ENCODE measurements at places on chromosomes 6 and 20. TPM values are rescaled to one million over a fixed set of nuclear protein-coding genes. Genes with fewer than 3 reads are reported as not detected.
A peak's percentile ranks its signal among the peaks of the same experiment; 100 is the strongest.

The COL9A3 gene
- total RNA-seq = 0.20 TPM

The BTBD9 gene
- 11.0 TPM for total RNA-seq

DNA sequence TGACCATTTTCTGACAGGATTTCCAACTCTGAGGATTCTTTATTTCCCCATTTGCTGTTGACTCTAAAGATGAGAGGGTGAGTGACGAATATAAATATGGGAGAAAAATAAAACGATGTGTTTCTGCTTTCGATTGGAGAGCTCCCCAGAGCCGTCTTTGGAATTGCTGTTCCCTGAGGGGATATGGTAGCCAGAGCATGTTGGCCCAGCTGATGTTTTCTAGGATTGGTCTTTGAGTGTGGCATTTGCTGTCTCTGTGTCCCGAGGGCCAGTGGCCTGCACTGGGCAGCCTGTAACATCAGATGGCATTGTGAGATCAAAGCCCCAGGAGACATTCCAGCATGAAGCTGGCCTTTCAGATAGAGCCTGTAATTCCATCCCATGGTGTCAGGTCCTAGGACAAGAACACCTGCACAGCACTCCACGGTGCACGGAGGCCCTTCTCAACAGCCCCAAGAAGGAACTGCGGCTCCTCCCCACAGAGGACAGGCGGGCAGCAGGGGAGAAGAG, 26.7 kb downstream of the PKIG start:
- DNase-seq = no peak

DNA sequence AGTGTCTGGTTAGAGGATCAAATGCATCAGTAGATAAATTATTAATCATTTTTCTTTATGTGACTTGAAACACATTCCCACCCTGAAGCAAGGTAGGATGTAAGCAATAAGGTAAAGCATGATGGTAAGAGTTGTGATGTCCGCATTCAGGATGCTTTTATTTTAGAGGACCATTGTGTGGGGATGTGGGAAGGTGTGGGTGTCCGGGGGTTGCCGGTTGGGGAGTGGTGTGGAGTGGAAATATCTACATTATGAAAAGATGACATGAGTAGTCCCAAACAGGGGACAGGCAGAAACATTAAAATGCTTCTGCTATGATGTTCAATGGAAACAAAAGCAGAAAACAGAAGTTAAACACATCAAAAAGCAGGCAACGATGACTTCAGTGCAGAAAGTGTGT, 215.4 kb downstream of the HIVEP2 start:
- DNase-seq = no peak

The PPP1R14C gene
- total RNA-seq = 0.04 TPM

DNA sequence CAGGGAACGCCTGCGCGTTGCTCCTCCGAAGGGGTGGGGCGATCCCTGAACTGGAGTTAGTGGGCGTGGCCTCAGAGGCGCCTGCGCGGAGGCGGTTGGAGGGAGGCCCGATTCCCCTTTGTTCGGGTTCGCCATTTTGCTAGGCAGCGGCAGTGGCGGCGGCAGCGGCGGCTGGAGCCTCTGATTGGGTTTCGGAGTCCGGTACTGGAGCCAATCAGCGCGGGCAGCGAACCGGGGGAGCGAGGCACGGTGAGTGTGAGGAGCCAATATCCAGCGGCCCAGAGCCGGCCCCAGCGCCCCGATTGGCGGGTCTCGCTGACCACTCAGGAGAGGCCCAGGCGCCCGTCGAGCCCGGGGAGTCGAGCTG, at the start of gene NFYA:
NFYA (plus strand) TSS at position 139 of the 367 bp plus-strand sequence. CDS start 6,116 bp downstream, outside the sequence.
- DNase-seq = peak; percentile 97

DNA sequence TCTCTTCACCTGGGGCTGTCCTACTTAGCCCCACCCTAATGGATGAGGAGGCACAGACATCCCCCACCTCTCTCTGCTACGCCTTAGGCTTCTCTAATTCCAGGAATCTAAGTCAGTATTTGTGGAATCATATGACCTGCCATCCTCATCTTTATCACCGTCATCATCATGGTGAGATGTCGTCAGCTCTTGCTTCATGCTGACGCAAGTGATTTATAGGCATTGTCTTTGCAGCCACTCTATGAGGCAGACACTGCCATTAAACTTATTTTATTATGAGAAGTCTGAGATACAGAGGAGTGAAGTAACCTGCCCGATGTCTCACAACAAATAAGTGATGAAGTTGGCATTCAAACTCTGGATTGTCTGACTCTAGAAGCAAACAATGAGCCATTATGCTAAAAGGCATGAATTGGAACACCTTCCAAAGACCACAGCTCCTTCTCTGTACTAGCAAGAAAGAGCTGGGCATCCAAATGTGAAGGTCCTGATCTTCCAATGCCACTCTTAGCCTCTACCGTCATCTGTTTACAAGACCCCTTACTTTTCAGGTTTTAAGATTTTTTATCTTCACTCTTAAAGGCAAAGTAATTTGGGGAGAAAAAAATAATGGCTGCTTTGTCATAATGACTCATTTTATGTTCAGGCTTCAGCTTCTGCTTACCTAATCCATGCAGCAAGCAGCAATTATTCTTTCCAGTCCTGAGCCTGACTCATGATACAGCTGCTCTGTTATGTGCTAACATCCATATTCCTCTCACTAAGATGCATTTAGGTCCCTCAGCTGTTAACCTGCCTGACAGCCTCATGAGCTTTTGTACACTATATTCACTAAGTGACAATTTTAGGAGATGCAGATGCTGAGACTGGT, 113.7 kb upstream of the BCLAF1 start:
- no peak for DNase-seq

GRCh38 chr20:25224941-25225340, 22.9 kb upstream of the PYGB start:
- DNase-seq = no peak

The DOK5 gene
- total RNA-seq = 20.3 TPM

DNA sequence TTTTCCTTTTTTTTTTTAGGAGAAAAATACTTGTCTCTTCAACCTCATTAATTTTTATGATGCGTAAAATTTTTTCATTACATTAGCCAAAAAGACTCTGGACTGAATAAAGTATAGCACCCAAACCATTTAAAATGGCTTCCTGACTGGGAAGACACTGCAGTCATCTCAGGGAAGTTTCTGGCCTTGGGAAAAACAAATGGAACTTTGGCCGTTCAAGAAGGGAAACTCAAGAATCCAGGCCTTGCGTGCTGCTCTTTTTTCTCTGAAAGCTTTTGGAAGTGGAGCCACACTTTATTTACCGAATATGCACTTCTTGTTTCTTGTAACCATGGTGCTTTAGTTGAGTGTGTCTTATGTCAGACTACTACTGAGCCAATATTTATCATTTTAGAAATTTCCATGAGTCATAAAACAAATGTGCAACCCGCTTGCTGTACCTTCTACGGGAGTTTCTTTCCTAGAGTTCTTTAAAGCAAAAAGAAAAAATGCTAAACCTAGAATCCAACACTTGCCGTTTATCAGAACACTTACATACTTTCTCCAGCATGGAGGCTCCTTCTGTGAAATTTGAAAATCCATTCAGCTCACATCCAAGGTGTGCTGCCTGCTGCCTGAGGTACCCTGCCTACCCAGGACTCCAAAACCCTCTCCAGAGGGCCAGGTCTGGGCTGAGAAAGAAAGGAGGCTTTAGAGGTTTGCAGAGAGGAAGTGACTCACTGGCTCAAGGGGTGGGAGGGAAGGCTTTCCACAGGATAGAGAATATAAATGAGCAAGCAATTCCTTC, 11.5 kb upstream of the DSTN start:
- peak; percentile 78 for DNase-seq

- DNase-seq = no peak
Observed at GRCh38 chr6:155010940-155011339, 15.8 kb downstream of the TIAM2 start.

DNA sequence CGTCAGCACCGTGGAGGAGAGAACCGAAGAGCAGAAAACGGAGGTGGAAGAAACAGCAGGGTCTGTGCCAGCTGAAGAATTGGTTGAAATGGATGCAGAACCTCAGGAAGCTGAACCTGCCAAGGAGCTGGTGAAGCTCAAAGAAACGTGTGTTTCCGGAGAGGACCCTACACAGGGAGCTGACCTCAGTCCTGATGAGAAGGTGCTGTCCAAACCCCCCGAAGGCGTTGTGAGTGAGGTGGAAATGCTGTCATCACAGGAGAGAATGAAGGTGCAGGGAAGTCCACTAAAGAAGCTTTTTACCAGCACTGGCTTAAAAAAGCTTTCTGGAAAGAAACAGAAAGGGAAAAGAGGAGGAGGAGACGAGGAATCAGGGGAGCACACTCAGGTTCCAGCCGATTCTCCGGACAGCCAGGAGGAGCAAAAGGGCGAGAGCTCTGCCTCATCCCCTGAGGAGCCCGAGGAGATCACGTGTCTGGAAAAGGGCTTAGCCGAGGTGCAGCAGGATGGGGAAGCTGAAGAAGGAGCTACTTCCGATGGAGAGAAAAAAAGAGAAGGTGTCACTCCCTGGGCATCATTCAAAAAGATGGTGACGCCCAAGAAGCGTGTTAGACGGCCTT, 41.6 kb downstream of the ZBTB2 start:
- DNase-seq = no peak

DNA sequence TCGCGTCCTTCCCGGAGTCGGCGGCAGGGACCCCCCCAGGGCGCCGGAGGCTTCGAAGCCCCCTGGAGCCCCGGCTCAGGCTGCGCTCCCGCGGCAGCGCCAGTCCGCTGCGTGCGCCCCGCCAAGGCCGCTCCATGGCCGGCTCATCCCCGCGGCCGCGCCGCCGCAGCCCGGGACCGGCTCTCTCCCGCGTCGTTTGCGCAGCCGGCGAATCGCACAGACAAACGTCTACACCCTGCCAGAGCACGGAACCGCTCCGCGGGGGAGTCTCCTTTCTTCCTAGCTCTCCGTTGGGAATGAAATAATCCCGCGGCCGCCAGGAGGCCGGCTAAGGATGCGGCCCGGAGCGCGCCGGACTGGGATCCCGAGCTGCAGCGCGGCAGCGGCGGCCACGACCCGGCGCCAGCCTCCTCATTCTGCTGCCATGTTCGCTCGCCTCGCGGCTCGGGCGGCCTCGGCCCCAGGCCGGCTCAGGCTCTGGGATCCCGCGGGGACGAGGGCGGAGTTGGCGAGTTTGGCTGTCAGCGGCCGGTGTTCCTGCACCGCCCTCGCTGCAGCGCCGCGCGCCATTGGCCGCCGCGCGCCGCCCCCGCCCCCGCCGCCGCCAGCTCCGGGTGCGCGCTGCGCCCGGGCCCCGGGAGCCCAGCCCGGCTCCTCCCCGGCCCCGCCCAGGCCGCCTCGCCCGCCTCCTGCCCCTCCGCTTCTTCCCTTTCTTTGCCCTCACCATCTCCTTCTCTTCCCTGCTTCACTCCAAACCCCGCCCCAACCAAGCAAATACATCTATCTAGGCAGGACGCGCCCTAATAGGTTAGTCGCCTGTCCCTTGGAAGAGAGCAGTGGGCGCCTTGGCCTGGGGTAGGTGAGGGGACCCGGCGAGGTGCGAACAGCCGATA, at the start of gene GFOD1:
GFOD1 (minus strand) TSS at position 479 of the 893 bp plus-strand sequence. CDS start 710 bp downstream, outside the sequence.
- peak; percentile 55 for DNase-seq

The DYNLT2 gene
- 0.85 TPM for total RNA-seq

- no peak for DNase-seq
Observed at GRCh38 chr6:135235716-135236115, 54.6 kb downstream of the MYB start.

The GTSF1L gene
- not detected for total RNA-seq

The SLC44A4 gene
- 0.07 TPM for total RNA-seq

DNA sequence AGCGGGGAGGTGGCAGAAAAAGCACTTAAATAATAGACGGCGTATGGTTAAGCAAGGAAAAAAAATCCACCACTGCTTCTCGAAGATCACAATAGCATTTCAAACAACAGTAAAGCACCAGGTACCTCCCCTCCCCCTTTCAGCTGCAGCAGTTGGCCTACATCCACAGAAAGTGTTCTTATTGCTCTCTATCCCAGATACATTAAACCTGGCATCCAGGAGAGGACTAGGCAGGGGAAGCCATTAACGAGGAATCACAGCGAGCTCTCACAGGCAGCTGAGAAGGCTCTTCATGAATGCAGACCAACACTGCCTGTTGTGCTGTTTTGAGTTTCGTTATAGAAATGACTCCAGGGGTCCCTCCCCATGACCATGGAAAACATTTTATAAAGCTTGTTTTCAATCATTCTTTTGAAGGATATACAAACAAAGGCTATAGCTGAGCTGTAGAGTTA, 11.8 kb downstream of the FYN start:
- DNase-seq = no peak
